ENCODE measurements at places on chromosomes 5 and 9.

GRCh38 chr5:174073122-174073660 is 27.7 kb downstream of the NSG2 start:
- peak; percentile 14 for DNase-seq

- DNase-seq = no peak
These were observed 118.8 kb upstream of the MTAP start for GRCh38 chr9:21683484-21684175.

DNA sequence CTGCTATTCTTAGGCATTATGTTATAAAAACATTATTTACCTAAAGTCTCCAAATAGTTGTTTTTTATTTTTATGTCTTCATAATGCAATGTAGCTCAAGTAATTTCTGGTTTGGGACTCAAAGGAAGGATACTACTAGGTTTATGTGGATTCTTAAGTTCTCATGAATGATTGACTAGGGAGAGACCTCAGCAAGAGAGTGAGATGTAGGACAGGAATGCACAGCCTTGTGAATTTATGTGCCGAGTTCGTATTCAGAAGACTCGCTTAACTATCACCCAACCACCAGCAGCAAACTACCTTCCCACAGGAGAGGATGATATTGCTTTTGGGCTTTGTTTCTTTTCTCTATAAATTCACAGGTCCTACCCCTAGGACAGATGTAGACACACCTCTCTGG is 282.9 kb downstream of the ARHGEF28 start:
- DNase-seq = no peak

GRCh38 chr9:122053567-122054350 is 39.3 kb downstream of the TTLL11 start:
- no peak for DNase-seq

- no peak for DNase-seq
These were observed 728.4 kb downstream of the MAT2B start for GRCh38 chr5:164233791-164234190.

DNA sequence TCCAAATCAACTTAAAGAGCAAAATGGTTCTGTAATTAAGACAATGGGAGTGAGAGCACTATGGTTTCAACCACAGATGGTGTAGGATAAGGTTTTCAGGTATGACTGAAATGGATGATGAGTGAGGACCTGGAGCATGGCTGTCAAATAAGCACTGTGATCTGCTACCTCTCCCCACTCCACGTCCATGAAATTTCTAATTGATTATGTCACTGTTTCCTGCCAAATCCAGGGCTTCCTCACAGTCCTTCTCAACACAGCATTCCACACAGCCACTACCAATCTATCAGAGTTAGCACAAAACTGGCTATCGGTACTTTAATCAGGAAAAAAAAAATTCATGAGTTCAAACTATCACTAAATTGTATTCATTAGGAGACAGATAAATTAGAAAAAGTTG is 420.4 kb upstream of the WWC1 start:
- DNase-seq = no peak

GRCh38 chr9:133187561-133188005 is 21.5 kb downstream of the OBP2B start:
- DNase-seq = no peak

DNA sequence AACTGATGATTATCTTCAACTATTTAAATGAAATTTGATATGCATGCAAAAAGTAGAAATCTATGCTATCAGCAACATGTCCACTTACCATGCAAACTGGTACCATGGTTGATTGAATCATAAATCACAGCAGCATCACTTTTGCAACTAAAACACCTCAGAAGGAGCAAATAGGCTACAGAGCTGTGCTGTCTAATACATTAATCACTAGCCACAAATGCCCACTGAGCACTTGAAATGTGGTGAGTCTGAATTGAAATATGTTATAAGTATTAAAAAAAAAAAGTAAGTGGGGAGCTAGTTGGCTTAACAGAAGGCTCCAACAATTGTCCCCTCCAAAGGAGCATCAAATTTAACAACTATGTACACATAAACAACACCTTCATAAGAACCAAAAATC is 112.5 kb downstream of the FAM114A2 start:
- no peak for DNase-seq

DNA sequence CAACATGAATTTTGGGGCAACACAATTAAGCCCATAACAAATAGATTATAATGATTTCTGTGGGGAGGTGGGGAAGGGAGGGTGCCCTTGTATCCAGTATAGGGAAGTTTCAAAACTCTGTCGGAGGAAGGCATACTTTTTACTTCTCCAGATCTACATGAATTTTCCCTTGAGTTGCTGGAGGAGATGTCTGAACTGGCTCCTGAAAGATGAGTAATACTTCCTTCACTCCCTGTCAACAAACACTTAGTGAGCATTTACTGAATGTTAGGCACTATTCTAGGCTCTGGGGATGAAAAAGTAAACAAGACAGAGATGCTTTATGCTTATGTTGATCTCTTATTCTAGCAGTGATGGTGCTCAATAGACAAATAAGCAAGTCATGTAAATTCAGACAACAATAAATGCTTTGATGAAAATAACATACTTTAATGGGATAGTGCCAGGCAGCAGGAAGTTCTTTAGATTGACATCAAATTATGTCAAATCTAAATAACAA is 197.9 kb upstream of the ANKH start:
- no peak for DNase-seq

- no peak for DNase-seq
These were observed 242.6 kb downstream of the DRD1 start for GRCh38 chr5:175201393-175201792.

DNA sequence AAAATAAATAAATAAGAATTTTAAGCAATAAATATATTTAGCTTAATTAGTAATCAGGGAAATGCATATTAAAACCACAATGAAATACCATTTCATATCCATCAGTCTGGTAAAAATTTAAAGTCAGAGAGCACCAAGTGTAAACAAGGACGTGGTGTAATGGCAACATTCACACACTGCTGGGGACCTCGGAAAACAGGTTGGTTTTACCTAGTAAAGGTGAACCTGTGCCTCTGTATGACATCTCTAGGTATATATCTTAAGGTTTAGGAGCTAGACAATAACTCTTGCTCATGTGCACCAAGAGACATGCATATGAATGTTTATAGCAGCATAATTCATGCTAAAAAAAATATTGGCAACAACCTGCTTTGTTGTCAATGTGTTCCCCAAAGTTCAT is 29.7 kb downstream of the FNBP1 start:
- DNase-seq = no peak

DNA sequence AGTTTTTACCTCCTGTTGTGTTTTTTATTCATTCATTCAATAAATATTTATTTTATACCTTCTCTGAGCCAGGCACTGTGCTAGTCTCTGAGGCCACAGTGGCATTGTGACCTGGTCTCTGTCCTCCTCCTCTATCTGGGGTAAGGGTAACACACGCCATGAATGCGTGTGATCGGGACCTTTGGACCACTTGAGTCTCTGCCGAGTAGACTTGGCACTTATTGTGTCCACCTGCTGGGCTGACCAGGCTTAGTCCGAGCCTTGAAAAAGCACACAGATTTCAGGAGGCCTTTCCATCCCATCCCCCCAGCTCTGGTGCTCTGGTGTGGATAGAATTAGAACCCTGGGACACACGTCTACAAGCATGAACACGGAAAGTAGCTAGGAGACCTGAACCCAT is 58.7 kb downstream of the ERGIC1 start:
- no peak for DNase-seq

DNA sequence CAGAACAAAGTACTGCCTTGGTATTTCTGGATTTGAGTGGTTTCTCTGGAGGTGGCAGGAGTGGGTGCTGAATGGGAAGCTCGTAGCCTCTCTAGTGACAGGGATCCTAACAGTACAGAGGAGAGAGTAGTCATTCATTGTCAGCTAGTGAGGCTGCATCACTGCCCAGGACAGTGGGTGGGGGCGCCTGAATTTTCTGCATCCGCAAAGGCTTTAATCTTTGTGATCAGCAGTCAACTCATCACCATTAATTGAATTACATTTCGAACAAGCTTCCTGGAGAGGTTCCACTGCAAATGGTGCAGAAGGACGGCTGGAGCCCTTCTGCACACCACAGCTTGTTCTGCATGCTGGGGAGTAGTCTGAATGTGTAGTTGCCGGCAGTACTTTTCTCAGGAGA is 77.5 kb downstream of the HSPA4 start:
- DNase-seq = no peak

DNA sequence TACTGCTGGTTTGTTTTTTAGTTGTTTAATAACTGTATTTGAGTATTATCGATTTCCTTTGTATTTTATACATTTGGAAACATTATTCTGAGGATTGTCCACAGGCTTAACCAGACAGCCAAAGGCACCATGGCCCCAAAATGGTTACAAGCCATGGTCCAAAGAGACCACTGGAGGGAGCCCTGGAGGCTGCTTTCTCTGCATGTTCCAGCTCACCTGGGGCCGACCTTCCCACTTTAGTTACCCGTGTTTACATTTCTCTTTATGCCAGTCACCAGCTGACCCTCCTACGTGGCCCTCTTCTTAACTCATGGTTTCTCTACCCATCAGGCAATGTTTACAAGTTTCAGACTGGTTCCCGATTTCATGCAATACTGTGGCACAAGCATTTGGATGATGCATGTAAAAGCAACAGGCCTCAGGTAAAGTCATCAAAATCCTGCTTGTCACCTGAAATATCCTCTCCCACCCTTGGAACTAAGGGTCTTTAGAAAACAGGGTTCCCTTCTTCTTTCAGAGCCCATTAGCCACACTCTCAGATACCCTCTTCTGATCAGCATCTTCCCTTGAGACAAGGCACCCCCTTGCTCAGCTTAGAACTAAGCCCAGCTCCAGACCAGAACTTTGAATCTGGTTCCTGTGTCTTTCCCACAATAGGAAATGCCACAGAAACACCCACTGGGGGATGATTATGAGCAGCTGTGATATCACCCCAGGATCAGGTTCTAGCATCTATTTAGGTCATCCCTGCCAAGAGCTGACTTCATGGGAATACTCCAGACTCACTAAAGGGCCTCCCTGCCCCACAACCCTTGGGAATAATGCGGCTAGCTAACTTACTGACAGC is 49.9 kb upstream of the GARNL3 start:
- DNase-seq = no peak

DNA sequence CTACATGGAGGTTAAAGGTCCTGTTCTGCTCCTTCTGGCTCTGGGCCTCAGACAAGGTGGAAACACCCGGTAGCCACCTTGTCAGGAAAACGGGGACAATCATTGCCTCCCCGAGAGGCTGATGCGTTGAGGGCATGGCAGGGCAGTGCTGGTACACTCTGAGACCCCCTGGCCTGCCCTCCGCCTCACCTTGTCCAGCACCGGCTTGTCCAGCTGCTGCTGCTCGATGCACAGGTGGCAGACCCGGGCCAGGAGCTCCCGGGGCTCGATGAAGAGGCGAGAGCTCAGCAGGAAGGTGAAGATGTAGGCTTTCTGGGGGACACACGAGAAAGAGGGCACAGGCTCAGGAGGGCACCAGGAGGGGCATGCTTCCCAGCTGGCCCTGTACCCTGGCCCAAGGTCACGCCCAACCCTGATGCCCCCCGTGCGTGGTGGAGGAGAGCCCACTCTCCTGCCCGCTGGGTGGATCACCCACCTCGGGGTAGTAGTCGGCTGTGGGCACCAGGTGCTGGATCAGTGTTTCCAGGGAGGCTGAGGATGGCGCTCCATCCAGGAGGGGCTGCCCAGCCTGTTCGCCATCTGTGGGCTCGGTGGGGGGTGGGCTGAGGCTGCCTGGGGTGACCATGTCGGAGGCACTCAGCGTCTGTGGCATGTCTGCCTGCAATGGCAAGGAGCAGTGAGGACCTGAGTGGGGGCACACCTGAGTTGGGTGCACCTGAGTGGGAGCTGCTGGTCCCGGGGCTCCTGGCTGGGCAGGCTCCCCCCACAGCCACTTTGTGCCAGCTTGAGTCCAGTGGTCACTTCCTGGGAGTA is 66.0 kb upstream of the RNF130 start:
- DNase-seq = no peak

GRCh38 chr9:127380479-127380878 is 16.5 kb upstream of the SLC2A8 start:
- DNase-seq = no peak

GRCh38 chr9:134802216-134802795 is 78.3 kb upstream of the FCN2 start:
- no peak for DNase-seq

GRCh38 chr5:147732291-147732883 is 50.1 kb downstream of the JAKMIP2 start:
- DNase-seq = no peak

- no peak for DNase-seq
These were observed 37.3 kb upstream of the ADRA1B start for GRCh38 chr5:159878988-159879471.

GRCh38 chr9:94586814-94587213 is 6.8 kb downstream of the FBP2 start:
- DNase-seq = no peak

DNA sequence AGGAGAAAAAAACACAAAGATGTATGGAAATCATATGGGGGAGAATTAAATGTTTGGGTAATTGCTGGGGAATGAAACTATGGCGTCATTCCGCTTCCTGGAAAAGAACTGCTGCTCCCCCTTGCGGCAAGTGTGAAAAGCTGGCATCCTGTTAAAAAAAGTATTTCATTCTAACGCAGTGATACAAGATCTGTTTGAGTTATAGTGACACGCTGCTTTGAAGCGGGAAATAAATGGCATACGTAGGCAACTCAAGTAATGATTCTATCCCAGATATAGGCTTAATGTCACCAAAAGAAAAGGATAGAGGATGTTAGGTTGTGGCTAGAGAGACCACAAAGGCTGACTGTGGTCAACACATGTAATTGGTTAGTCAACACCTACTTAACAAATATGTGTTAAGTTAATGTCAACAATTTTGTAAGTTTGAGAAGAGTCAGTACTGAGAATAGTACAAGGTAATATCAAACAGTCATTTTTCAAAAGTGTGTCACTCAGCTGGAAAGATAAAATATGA is 70.2 kb upstream of the ALDH1A1 start:
- no peak for DNase-seq

- no peak for DNase-seq
These were observed 80.8 kb downstream of the MAPKAP1 start for GRCh38 chr9:125626187-125626586.

DNA sequence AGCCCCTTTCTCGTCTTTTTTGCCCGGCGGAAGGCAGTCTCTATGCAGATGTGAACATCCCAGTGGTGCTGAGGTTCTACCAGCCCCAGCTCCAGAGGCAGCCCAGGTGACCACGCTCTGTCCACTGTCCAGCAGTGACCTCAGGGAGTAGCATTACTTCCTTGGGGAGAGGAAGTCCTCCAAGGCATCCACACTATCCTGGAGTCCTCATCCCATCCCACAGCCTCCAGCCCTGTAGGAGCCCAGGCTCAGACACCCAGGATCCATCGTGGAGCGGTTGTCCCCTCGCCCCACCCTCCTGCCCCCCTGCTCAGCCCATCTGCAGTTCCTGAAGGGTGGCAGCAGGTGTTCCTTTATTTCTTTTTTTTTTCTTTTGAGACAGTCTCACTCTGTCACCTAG is 294.5 kb upstream of the IRX4 start:
- DNase-seq = no peak

GRCh38 chr5:124056991-124057723 is 545.2 kb downstream of the CSNK1G3 start:
- DNase-seq = no peak

GRCh38 chr5:160044967-160045366 is 36.0 kb downstream of the TTC1 start:
- DNase-seq = peak; percentile 57

GRCh38 chr9:127977009-127977883 is 3.5 kb downstream of the EEIG1 start:
- DNase-seq = no peak
